ENCODE measurements at places on chromosomes 11 and 22.

GRCh38 chr11:64156235-64157011 is 9.5 kb downstream of the MACROD1 start:
- DNase-seq, result no peak

GRCh38 chr11:1832211-1832919 is 2.4 kb upstream of the SYT8 start:
- peak; percentile 79 for DNase-seq

DNA sequence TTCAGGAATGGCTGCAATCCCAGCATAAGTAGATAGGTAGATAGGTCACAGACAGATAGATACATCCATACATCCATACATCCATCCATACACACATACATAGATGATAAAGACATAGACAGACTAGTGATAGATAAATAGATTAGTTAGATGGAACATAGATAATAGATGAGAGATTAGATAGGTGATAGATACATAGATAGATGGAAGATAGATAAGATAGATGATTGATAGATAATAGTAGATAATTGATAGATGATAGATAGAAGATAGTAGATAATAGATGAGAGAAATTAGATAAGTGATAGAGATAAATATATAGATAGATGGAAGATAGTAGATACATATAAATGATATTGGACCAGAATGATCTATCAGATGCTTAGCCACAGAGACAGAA is 28.3 kb upstream of the LRRC55 start:
- no peak for DNase-seq

GRCh38 chr11:59283825-59284772 is 71.4 kb upstream of the MPEG1 start:
- DNase-seq, result peak; percentile 33

GRCh38 chr11:72534371-72535193 is 100.3 kb upstream of the CLPB start:
- no peak for DNase-seq

DNA sequence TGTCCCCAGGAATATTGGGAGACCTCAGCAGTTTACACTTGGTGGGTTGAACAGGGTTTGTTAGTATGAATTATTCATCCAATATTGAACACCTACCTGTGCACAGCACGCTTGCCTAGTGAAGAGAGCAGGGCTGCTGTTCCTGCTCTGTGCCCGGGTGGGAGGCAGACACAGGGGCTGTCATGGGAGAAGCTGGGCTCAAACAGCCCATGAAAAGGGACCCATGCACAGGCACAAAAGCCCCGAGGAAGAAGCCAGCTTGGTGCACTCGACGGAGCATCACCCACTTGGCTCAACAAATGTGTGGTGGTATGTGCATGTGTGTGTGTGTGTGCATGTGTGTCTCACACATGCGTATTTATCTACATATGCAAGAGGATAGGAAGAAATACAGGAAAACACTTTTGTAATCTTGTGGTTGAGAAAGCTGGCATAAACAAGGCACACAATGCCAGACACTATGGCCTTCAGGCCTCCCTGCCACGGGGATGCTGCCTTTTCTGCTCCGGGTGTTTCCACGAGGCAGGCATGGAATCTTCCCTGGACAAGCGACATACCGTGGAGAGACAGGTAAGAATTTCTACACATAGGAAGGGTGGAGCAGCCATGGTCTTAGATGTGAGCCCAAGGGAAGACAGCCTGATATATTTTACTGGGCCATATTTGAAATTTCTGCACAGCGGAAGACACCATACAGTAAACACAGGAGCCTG is 5.0 kb upstream of the APOBEC3A start:
- no peak for DNase-seq

DNA sequence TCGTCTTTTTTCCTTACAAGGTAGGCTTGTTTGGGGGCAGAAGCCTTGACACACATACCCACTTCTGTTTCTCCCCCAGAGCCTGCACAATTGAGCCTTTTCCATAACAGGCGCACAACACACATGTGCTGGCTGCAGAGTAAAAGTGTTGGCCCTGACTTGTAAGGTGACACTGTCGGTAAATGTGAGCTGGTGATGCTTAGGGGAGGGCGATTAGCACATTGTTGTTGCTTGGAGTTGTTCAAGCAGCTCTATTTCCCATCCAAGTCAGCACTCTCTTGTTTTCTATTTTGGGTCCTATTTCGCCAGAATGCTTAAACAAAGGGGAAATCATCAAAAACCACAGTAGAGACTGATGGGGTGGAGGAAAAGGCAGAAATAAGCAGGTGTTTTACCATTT is 51.9 kb upstream of the PTPRJ start:
- DNase-seq, result no peak

DNA sequence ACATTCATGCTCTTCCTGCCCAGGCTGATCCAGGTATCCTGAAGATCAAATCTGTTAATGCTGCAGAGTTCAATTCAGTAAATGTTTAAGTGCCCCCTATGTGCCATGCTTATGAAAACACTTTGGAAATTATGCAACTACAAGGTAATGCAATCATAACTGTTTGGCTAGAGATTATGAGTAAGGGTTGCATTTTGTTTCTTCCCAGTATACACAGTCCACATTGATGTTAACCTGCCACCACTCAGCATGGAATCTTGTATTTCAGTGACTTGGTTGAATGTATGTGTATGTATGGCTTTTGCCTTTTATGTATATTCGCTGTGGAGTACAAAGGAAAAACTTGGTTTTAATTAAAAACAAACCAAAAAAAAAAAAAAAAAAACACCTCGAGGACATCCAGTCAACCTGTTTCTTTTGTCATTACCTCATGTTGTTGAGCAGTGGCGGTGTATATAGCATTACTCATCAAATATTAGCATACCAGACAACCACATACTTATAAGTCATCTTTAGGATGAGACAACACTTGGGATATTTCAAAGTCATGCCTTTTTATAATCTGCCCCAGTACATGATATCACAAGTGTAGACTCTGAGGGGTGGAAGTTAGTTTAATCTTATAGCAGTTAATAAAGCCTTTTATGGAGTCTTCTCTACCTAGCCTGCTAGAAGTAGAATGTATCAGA is 86.1 kb upstream of the HORMAD2 start:
- no peak for DNase-seq

GRCh38 chr11:30987819-30988218 is 381.7 kb downstream of the DCDC1 start:
- DNase-seq, result no peak

DNA sequence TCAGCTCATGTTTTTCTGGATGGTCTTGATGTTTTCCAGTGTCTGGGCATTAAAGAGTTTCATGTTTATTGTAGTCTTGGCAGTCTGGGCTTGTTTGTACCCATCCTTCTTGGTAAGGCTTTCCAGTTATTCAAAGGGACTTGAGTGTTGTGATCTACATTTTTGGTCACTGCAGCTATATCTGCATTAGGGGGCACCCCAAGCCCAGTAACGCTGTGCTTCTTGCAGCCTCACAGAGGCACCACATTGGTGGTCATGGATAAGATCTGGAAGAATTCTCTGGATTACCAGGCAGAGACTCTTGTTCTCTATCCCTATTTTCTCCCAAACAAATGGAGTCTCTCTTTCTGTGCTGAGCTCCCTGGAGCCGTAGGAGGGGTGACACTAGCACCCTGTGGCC is 451.5 kb upstream of the FAT3 start:
- no peak for DNase-seq

GRCh38 chr11:128894685-128895084 is 3.5 kb downstream of the KCNJ5 start:
- no peak for DNase-seq

GRCh38 chr11:95799546-95799945 is 9.2 kb downstream of the CEP57 start:
- DNase-seq, result no peak

DNA sequence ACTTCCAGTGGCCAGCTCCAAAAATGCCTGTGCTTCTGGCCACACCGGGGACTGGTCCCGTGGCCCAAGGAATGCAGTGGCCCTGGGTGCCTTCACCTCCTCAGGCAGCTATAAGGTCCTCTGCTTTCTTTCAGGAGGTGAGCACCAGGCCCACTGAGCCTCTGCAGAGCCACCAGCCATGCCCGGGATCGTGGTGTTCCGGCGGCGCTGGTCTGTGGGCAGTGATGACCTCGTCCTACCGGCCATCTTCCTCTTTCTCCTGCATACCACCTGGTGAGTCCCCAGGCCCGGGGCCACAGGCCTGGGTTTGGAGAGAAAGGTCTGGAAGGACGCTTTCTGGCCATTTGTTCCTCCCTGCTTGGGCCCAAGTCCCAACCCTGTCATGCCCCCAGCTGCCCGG is 32.5 kb upstream of the MYRF start:
- no peak for DNase-seq

DNA sequence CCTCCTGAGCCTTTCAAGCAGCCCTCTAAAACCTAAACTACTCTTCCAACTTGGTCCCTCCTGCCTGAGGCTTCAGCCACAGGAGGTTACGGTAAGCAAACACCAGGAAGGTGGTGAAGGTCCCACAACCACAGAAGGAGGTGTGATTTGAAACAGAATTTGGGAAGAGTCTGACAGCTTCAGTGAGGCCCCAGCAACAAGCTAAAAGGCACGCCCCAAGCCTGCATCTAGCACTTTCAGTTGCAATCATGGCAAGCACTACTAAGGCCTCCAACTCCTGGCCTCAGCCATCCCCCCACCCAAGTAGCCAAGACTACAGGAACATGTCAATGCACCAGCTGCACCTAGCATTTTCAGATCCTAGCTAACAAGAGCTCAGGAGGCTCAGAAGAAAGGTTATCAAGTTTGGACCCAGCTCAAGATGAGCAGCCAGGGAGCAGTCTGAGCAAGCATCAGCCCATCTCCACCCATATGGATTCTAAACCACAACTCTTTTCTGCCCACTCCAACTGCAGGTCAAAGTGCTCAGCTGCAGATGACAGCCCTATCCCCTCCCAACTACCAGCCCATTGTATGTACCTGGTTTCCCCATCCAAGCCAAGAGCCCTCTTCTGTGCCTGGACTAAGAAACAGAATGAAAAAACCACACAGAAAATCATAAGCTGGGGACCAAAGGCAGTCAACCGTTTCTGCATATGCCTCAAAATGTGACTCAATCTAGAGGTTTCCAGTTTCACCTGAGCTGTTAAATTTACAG is 10.4 kb upstream of the AHNAK start:
- peak; percentile 72 for DNase-seq

DNA sequence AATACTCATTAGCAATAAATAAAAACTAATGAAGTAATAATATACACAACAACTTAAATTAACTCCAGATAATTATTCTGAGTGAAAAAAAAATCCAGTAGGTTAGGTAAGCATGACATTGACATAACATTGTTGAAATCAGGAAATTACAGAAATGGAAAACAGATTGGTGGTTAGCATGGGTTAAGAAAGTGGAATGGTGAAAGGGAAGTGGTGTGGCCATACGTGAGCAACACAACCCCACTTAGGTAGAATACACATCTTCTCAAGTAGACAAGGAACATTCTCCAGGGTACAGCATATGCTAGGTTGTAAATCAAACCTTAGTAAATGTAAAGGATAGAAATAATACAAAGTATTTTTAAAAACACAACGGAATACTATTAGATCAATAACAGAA is 30.2 kb upstream of the CLTCL1 start:
- no peak for DNase-seq

DNA sequence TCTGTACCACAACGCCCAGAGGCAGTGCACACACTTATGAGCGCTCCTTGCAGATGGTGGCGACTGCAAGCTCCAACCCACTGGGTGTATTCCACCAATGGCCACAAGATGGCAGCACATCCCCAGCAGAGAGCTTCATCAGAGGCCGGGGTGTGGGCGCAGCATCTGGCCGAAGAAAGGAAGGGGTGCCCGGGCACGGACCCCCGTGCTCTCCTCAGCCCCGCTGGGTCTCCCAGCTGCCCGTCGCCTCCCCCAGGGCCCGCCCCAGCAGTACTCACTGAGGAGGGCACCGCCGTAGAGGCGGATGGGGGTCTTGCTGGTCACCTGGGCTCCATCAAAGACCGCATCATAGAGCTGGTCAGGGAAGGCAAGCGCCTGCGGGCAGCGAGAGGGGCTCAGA is 14.2 kb downstream of the TP53I11 start:
- peak; percentile 81 for DNase-seq

GRCh38 chr22:45731798-45732495 is 60.3 kb downstream of the ATXN10 start:
- no peak for DNase-seq

- peak; percentile 6 for DNase-seq
Measured at GRCh38 chr11:108009497-108010370, 1.0 kb downstream of the CUL5 start.

DNA sequence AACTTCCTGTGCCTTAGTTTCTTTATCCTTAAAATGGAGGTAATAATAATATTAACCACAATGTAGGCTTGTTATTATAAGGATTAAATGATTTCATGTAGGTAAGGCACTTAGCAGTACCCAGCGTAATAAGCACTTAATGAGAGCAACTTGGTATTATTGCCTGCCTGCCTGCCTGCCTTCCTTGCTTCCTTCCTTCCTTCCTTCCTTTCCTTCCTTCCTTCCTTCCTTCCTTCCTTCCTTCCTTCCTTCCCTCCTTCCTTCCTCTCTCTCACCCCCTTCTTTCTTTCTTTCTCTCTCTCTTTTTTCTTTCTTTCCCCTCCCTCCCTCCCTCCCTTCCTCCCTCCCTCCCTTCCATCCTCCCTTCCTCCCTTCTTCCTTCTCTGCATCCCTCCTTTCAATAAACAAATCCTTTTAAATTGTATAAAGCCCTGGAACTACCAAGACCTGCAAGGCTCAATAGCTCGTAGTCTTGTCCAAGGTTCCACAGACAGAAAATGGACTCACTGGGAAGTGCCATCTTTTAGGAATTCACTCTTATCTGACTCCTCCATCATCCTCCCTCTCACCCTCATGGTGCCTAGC is 20.7 kb upstream of the TIMP3 start:
- DNase-seq, result no peak

- no peak for DNase-seq
Measured at GRCh38 chr11:76280151-76280881, 74.0 kb upstream of the WNT11 start.

Data from activated T-cell treated with anti-CD3 and anti-CD28 coated beads, Interleukin-2, amount 50 U/mL, for 72 hours (primary cell).